Stimulated activated CD4-positive, alpha-beta T cell treated with anti-CD3 and anti-CD28 coated beads, Interleukin-1b, Interleukin-23, amount 100 ng/mL, for 1 hour (primary cell): ENCODE measurements at places on chromosomes 6 and 20.

DNA sequence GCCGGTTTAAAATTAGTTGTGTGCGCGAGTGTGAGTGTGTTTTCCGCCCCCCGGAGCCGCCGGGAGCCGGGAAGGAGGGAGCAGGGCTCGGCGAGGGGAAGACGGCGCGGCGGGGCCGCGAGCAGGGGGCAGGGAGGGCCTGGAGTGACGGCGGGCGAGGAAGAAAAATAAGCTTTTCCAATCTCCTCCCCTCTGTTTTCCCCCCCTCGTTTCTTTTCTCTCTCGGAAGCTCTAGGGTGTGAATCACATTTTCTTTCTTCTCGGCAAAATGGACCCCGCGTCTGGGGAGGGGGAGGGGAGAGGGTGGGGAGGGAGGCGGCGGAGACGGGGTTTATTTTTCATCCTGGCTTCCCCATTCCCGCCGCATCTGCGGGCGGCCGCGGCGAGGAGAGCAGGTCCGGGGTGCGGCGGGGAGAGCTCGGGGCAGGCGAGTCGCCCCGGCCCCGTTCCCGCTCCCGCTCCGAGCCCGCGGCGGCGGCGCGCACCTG lies 881 bp downstream of the BICRAL start:
- peak; percentile 60 for DNase-seq

GRCh38 chr6:146739696-146740095 lies 140.9 kb downstream of the ADGB start:
- DNase-seq = no peak

GRCh38 chr6:126546541-126547120 lies 206.7 kb downstream of the CENPW start:
- no peak for DNase-seq

DNA sequence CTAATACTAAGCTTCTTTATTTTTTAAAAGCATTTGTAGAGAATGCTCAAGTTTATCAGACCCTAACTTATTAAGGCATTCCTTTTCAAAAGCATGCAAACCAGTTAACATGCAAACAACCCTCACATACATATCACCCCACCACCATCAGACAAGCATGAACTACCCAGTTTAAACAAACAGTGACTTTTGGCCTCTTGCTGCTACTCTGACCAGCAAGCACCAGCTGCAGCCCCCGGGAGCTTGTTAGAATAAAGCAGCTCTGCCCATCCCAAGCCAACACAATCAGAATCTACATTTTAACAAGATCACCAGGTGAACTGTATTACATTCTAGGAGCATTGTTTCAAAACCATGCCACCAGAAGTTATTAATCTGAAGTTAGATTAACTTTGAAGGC lies 5.9 kb upstream of the NUP153 start:
- no peak for DNase-seq

GRCh38 chr6:63734923-63735322 lies 99.3 kb downstream of the PHF3 start:
- no peak for DNase-seq

DNA sequence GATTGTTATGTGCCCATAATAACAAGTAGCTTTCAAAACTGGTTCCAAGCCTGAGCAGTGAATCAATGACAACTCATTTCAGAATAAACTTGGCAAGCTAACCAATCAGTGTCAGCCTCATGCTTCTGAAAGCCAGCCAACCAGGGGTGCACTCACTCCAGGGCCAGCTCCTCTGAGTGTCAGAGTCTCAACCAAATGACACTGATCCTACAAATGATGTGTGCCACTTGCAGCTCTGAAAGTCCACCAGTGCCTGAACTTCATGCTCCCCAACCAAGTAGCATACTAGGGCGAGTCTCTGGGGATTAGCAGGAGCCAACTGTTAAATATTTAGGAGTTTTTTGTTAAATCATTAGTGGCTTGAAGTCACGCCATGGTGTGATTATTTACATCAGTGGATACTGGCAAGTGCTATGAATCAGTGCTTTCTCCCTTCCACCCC lies 4.5 kb downstream of the IYD start:
- no peak for DNase-seq

DNA sequence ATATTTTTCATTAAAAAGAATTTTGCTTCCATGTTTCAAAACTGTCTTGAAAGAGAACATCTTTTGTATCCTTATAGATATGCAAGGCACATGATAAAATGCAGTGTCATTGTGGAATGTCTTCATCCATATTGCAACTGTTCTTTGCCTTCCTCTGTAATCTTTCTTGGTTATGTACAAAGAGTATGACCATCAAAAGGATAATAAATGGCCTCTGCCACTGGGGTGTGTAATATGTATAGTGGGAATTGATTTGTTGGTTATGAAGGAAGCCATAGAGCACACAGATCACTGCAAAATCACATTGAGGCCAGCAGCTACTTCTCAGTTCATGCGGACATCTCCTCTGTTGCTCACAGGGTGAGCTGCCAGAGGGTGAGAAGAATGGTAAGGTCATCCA lies 703.5 kb downstream of the TFAP2A start:
- no peak for DNase-seq

- DNase-seq = no peak
Measured at GRCh38 chr6:151119823-151120524, 119.8 kb upstream of the AKAP12 start.

DNA sequence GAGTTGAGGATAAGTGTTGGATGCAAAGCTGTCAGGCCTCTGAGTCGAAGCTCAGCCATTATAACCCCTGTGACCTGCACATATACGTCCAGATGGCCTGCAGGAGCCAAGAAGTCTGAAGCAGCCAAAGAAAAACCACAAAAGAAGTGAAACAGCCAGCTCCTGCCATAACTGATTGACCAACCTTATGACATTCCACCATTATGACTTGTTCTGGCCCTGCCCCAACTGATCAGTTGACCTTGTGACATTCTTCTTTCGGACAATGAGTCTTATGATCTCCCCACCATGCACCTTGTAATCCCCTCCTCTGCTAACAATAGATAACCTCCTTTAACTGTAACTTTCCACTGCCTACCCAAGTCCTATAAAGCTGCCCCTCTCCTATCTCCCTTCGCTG lies 133.7 kb upstream of the AGPAT4 start:
- no peak for DNase-seq

- DNase-seq = no peak
Measured at GRCh38 chr6:11766043-11766442, 12.6 kb downstream of the ADTRP start.

- no peak for DNase-seq
Measured at GRCh38 chr6:136499370-136499769, 50.9 kb downstream of the MAP7 start.

- no peak for DNase-seq
Measured at GRCh38 chr6:154621686-154622085, 111.2 kb upstream of the CNKSR3 start.

DNA sequence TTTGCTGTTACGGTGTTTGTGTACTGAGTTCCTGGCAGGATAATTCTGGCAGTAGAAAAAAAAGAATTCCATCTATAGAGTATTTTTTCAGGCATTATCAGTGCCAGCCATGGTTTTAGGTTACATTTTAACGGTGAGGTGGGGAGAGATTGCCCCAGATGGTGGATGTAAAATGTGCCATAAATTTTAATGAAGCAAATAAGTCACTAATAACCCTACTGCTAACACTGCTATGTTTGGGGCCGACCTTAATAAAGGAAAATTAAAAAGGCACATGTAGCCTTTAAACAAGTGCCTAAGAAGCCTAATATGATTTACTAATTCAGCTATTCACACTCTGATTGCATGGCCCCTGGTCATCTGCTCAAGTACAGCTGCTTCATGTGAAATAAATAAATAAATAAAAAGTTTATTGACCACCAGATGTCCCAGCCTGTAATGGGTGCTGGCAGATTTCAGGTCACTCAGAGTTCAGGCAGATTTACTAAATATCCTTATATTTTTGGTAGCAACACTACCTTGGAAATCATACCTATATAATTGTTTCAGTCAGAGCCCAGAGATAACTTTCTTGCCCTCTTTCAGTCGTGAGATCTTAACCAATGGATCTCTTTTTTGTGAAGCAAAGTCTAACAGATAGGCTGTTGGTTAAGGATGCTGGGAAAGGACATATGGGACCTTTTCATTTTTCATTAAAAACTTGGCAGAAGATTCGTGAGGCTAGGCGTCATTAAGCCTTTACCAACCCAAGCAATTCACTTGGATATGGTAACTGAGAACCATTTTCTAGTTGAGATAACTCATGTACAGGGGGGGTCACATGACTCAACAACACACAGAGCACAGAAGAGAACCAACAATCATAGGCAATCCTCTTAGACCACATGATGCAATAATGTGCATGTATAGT lies 495.0 kb upstream of the NRSN1 start:
- no peak for DNase-seq

DNA sequence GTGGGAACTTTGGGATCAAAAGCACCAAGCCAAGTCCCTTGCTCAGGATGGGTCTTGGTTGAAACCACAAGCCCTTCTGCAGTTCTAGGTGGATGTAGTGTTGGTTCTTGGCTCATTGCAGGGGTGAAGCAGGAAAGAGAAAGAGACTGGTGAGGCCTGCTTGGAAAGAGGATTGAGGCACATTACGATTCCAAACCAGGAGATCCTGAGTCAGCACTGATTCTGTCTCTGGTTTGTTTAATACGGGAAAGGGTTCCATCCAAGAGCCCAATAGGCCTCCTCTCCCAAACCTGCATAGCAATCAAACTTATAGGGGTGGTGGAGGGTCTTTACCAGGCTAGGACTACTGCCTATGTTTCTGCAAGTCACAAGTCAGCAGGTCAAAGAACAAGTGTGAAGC lies 24.3 kb downstream of the NSFL1C start:
- DNase-seq = no peak
